ENCODE measurements at places on chromosomes 7 and 10.
A peak's percentile ranks its signal among the peaks of the same experiment; 100 is the strongest.

GRCh38 chr7:23184709-23185359 lies 3.0 kb downstream of the NUP42 start:
- peak; percentile 72 for DNase-seq

GRCh38 chr7:11343818-11344413 lies 370.2 kb downstream of the PHF14 start:
- peak; percentile 69 for DNase-seq

- DNase-seq, result no peak
These were observed 90.6 kb upstream of the PPP2R2D start for GRCh38 chr10:131810036-131810804.

GRCh38 chr10:127848226-127848625 lies 44.5 kb downstream of the CLRN3 start:
- no peak for DNase-seq

GRCh38 chr10:22670788-22671187 lies 43.6 kb downstream of the PIP4K2A start:
- no peak for DNase-seq

DNA sequence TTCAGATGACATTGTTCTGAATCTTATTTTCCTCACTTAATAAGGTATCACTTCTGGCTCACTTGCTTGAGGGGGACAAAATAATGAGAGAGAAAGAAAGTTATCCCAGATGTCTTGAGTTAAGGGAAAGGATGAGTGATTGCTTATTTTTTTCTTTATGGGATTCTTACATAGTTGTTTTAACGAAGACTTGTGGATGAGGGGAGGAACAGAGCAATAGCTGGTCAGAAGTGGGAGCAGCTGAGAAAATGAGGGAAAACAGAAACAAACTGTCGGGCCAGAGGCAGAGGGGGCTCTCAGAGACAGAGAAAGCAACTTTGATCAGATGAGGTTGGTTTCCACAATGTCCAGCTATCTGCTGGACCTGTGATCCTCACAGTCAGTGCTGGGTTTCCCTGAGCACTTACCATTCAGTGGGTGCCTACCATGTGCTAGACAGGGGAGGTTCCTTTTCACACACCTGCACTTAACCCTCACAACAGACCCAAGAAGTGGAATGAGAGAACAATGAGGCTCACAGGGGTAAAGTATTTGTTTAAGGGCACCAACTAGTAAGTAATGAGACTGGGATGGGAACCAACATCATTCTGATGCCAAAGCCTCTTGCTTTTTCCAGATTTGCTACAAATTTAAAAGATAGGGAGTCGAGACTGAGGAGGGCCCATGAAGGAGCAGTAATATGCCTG lies 64.2 kb downstream of the BICC1 start:
- DNase-seq, result no peak

- no peak for DNase-seq
These were observed 12.5 kb upstream of the ZNF212 start for GRCh38 chr7:149226840-149227494.

DNA sequence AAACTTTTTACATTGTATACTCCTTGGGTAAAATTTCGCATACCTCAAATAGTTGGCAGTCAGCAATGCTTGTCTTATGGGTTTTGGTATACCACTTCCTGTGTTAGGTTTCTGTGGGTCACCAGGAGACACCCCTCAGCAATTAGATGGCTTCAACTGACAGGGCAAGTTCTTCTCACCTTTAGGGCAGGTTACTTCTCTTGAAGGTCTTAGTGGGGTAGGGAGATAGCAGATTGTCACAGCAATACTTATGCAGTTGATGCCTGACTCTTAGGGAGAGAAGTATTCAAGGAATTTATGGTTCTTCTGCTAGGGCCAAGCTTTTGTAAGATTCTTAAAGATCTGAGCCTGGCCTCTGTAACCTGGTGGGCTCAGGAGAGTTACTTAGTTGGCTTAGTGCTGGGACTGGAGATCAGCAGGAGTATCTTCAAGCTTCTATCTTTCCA lies 42.9 kb downstream of the MKLN1 start:
- no peak for DNase-seq

- DNase-seq, result no peak
These were observed 545.1 kb downstream of the ATRNL1 start for GRCh38 chr10:115638246-115638645.

- peak; percentile 25 for DNase-seq
These were observed 51.9 kb upstream of the PTN start for GRCh38 chr7:137395420-137395819.

- no peak for DNase-seq
These were observed 8.8 kb upstream of the TRPV6 start for GRCh38 chr7:142894112-142894984.

GRCh38 chr10:3538656-3539531 lies 246.1 kb downstream of the KLF6 start:
- DNase-seq, result peak; percentile 94

- no peak for DNase-seq
These were observed 69.7 kb upstream of the APBB1IP start for GRCh38 chr10:26368463-26368862.

DNA sequence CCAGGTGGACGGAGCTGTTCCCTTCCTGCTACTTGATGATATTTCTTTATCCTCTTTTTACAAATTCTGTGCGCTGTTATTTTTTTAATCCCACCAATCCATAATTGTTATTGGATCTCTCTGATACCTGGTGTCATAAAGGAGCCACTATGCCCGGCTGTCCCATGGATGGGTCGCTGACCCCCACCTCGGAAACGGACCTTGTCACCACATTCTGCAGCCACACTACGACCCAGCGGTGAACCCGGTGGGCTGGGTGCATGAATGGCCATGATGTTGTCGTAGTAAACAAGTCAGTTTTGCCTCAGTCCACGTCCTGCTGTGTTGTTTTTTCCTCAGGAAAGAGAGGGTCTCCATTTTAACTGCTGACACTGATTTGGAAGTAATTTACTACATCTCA lies 112.2 kb downstream of the PKD1L1 start:
- no peak for DNase-seq

GRCh38 chr7:117021366-117021765 lies 68.1 kb downstream of the ST7 start:
- DNase-seq, result no peak
